ENCODE measurements at places on chromosomes 11 and 22.

DNA sequence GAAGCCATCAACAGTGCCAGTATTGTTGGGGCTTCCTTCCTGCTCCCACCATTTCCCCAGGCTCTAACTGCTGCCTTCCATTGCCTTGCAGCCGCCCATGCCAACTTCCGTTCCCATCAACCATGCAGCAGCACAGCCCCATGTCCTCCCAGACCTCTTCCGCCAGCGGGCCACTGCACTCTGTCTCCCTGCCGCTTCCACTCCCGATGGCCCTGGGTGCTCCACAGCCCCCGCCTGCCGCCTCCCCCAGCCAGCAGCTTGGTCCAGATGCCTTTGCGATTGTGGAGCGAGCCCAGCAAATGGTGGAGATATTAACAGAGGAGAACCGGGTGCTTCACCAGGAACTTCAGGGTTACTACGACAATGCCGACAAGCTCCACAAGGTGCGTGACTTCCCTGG, 53.3 kb downstream of the AMOTL1 start:
- no peak for DNase-seq

DNA sequence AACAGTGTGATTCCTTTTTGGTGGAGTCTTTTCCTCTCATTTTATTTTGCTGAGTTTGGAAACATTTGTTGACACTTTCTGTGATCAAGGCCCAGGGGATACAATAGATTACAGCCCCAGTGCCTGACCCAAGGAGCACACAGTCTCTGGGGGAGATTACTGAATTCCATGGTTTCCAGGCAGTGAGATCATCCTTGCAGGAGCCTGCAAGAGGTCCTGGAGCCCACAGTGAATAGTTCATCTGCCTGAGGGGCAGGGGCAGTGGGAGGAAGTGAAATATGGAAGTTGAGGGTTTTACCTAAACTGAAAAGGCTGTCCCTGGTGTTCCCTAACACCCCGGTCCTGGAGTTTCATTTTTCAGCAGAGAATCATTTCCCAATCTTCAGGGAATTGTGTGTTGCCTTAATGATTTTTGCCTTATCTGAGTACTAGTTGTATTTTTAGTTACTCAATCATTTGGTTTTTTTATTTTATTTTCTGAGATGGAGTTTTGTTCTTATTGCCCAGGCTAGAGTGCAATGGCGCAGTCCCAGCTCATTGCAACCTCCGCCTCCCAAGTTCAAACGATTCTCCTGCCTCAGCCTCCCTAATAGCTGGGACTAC, 7.7 kb downstream of the CCS start:
- DNase-seq: no peak

- no peak for DNase-seq
Observed at GRCh38 chr11:75311858-75312288, 39.6 kb downstream of the ARRB1 start.

DNA sequence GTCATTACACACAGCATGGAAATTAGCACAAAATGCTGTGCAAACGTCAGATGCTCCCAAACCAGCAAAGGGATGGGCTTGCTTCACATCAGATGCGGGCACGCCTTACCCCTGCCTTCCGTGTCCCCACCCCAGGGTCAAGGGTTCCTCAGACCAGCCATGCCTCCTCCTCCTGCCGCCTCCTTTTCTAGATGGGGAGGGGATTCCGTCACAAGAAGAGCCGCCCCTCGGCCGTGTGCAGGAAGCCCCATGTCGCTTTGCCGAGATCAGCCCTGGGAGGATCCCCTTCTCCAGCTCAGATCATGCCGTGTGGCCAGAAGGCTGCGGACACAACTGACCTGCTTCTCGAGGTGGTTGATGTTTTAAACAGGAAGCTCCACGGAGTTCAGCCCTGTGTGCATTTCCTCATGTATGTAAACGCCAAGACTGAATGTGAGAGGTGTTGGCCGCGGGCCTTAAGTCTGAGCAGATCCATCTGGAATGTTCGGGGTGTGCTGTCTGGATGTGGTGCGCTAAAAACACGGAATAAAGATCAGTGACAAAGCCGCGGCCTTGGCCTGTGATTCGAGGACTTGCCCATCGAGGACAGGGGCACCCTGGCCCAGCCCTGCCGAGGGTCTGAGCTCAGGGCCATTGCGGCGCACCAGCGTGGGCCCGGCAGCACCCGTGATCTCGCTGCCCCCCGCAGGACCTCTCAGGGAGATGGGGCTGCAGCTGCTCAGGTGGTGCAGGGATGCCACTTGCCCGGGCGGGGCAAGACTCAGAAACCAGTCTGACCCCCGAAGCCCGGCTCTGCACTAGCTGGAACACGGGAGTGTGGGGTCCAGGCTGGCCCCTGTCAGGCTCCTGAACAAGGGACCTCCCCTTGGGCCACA, 412.9 kb downstream of the TBC1D22A start:
- DNase-seq: no peak
